ENCODE measurements at places on chromosomes 5 and 9.

- peak; percentile 53 for DNase-seq
Measured at GRCh38 chr5:31232273-31232888, 38.9 kb downstream of the CDH6 start.

DNA sequence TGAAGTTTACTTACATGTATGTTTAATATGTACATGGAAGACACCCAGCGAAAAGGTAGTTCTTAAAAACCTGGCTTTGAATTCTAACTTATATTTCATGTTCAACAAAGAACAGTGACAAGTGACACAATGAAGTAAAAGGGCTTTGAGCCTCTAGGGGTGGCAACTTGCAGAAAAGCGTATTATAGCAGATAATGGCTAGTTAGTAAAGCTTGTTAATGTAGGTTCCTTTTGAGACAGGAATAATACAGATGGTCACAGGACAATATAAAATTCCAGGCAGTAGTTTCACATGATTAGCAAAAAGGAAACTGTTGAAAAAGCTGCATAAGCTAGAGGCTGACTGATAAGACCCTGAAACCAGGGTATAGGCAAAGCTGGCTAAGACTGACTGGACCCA lies 132.4 kb upstream of the FTMT start:
- no peak for DNase-seq

GRCh38 chr9:120337131-120337530 lies 242.8 kb downstream of the CDK5RAP2 start:
- no peak for DNase-seq

GRCh38 chr5:175724314-175725275 lies 66.7 kb downstream of the HRH2 start:
- no peak for DNase-seq

DNA sequence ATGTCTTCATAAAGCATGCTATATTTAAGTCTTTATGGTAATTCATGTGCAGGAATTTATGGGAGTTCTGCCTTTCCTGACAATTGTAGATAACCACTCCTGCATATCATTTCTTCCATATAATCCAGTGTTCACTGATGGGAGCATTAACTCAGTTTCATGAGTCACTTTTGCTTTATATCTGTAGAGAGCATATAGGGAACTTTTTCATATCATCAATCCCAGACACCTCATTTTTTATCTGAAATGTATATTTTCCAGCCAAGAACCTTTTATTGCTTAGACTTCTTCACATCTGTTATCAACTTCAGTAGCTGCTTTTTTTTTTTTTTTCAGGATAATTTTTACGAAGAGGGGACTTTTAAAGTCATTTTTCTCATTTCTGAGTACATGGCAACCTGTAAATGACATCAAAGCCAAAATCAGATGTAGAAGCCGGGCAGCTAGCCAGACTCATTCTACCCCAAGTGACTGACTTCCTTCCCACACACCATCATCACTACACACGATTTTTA lies 41.1 kb downstream of the NFX1 start:
- DNase-seq, result no peak

DNA sequence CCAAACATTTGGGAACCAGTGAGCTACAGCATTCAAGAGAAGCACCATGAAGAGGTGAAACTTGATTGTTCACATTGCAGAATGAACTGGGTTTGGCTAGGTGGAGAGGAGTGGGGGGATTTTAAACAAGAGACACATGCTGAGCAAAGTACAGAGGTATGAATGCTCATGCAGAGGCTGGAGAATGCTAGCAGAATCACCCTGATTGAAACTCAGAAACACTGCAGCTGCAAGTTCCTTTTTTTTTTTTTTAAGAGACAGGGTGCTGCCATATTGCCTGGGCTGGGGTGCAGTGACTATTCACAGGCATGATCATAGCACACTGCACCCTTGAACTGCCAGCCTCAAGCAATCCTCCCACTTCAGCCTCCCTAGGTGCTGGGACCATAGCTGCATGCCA lies 35.1 kb downstream of the DENND1A start:
- DNase-seq, result no peak
